GM13976 (cell line): ENCODE measurements at places on chromosomes 16 and 17.

DNA sequence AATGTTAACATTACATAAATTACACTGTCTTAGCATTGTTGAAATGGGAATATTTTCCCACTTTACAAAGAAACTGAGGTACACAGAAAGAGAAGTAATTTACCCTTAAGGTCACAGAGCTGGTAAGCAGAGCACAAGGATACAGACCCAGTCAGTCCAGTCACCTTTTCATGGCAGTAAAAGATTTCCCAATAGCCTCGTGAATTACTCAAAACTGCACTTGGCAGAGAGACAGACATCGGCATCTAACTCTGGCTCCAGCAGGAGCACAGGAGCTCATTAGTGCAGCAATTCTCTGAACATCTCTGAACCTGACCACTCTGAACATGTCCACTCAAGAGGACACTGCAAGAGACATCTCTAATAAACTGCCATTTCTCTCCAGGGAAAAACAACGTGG, 3.1 kb downstream of the TEX2 start:
- no peak for DNase-seq

DNA sequence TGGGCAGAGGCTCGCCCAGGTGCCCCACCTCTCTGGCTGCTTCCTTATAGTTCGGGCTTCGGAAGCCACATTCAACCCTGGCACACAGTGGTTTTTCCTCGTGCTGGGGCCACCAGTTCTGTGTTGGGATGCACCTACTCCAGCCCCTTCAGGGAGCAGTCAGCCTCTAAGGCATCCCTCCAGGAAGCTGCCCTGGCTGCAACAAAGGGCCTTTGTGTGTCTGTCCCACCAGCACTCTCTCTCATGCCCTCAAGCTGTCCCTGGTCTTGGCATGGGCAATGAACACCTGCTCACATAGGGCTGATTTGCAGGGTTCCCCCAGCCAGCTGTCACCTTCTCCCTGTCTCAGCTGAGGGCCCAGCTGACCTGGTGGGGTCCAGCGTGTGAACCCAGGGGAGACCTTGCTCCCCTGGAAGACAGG, 754 bp upstream of the NOXO1 start:
- no peak for DNase-seq

GRCh38 chr16:2056077-2056476, 8.3 kb downstream of the TSC2 start:
- no peak for DNase-seq

DNA sequence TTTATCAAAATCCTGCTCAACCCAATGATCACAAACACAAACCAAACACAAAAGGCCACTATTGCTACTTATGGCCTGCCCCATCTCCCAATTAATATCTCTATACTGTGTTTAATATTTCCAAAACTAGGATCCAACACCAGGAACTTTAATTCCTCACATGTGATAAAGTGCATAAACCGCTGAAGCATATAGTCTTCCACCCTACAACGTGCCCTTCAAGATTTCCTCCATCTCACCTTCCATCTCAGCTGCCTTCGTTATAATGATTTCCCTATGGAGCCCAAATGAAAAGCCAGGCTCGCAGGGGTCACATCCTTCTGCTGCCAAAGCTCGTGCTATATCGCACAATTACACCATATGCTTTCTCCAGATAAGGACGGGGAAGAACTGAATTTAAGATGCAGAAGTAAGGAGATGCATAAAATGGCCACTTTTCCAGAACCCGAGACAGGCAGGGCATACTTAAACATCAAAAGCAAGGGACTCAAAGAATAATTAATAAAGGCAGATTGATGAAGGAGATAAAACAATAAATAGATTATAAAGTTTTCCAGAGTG, 1.8 kb downstream of the MYH10 start:
- DNase-seq: no peak

GRCh38 chr17:55089256-55089655, 120.7 kb downstream of the STXBP4 start:
- DNase-seq: no peak

- DNase-seq: no peak
Observed at GRCh38 chr17:42520540-42520951, 15.5 kb upstream of the NAGLU start.

GRCh38 chr16:56888806-56889205, 23.8 kb downstream of the SLC12A3 start:
- peak; percentile 78 for DNase-seq

GRCh38 chr16:79648826-79649225, 48.3 kb upstream of the MAF start:
- no peak for DNase-seq

DNA sequence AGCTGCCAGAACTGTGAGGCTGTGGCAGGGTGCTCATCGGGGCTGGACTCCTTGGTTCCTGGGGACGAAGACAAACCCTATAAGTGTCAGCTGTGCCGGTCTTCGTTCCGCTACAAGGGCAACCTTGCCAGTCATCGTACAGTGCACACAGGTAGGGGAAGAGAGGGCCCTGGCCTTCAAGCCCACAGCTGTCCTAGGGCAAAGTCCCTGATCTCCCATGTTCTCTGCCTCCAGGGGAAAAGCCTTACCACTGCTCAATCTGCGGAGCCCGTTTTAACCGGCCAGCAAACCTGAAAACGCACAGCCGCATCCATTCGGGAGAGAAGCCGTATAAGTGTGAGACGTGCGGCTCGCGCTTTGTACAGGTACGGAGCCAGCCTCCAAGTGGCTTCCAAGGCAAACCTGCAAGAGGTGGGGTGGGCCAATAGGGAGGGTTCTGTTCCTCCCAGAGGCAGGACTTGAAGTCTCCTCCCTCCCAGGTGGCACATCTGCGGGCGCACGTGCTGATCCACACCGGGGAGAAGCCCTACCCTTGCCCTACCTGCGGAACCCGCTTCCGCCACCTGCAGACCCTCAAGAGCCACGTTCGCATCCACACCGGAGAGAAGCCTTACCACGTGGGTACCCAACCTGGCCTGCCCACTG, 3.7 kb downstream of the BCL6B start:
- DNase-seq: no peak

DNA sequence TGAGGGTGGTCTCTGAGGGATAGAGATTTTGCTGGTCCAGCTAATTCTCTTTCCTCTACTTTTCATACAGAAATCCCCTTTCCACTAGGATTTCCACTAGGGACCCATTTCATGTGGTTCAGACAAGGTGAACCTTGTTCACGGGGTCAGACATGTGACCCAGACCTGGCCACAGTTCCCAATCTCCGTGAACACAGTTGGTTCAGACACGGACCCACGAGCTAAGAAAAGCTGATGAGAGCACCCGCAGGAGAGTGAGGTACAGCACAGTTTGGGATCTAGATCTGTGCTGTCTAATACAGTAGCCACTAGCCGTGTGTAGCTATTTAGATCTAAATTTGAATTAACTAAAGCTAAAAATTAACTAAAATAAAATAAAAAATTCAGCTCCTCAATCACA, 88.1 kb downstream of the AXIN2 start:
- no peak for DNase-seq

DNA sequence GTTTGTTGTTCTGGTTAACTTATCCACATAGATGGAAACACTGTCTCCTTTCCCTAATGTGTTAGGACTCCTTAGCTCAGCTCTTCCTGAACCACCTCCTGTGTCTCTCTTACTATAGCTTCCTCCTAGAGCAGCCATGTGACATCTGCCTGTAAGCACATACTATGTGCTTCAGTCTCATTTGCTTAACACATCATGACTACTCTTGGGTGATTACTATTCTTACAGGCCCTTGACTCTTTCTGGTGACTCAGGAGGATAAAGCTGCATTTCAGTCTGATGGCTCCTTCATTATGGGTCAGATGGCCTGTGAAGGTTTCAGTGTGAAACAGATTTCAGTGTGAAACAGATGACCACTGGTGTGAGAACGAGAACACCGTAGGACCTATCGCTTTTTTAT, 320 bp upstream of the KRTAP4-2 start:
- DNase-seq: no peak

GRCh38 chr16:13992976-13993375, 73.0 kb downstream of the ERCC4 start:
- DNase-seq: no peak

- no peak for DNase-seq
Observed at GRCh38 chr17:43769426-43769825, 9.4 kb downstream of the DUSP3 start.

- DNase-seq: no peak
Observed at GRCh38 chr17:40926341-40926740, 11.1 kb downstream of the KRT23 start.

DNA sequence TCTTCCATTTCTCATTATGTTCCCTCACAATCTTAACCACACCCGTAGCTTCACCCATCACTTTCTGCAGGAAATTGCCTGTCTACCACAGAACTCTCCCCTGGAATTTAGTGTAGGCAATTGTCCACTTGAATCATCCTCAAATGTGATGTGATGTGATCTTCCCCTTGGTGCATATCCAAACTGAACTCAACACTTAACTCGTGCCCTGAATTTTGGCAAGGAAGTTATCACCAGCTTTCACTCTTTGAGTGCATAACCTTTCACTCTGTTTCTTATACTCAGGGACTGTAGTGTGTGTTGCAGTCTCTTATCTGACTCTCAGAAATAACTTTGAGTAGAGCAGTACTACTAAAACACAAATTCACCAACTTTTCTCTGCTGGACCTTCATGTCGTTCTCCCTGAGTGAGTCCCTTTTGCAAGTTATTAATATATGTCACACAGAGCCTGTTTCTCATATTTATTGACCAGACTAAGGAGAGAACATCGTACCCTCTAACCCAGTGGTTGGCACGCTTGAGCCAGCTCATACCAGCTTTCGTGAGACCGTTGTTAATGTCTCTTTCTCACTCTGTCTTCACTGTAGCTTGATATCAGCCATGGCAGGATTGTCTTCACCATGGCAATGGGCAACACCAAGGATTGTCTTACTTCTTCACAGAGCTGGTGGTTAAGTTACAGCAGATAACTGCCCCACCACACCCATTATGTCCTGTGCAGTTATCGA, 558.9 kb upstream of the HSBP1 start:
- no peak for DNase-seq

DNA sequence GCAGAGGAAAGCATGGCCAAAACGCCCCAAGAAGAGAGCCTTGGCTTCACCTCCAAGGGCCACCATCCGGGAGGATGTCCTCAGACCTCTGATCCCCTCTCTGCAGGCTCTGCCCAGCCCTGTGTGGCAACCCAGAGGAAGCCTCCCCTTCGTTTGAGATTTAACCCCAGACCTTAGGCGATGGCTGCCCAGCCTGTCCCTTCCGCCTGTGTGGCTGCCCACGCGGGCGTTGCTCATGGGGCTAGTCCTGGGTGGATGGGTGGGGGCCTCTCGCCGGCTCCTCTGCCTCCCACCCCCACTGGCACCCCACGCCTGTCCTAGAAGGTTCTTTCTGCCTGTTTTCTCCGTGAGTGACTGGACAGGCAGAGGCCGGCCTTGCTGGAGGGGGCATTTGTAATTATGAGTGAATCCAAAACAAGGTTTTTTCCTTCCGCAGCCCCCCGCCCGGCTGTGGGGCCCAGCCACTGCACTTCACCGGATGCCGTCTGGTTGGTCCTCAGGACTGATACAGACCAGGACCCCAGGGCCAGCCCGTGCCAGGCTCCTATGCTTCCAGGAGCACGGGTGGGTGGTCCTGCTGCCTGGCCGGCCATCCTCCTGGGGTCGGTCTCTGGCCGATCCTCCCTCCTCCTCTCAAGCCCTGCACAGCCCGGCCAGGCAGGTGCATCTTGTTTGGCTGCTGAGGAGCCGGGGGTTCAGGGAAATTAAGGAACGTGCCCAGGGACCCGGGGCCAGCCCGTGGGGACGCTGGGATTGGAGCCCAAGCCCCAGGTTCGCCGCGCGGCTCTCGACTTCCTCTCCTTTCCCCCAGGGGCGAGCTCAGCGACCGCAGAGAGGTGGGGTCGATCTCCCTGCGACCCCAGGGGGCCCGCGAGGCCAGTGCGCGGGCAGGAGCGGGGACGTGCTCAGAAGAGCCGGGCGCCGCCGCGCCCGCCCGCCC, at the start of gene TMEM235:
TSS of gene TMEM235 (plus strand) at position 636 of the 940 bp plus-strand sequence. CDS start 393 bp downstream, outside the sequence.
- DNase-seq: no peak

DNA sequence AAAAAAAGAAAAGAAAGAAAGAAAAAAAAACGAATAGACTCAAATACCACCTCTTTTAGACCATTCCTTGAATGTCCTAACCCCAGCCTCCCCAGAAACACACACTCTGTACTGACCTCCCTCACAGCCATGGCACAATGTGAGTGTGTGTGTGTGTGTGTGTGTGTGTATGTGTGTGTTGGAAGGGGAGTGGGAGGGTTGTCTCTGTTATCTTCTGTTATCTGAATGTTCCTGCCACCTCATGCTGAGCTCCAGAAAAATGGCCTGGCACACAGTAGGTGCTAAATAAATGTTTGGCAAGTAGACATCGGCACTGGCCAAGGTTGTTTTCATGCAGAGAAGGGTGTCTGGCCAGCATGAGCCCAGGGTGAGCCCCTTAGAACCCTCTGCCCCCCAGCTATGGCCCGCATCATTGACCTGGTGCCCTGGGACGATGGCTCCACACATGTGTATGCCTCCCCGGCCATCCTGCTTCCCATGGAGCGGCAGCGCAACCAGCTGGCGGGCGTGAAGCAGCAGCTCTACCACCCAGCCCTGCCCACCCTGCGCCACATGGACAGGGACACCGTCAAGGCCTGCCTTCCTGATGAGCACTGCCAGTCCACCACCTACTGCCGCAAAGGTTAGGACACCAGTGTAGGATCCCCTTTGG, 6.6 kb upstream of the CNGB1 start:
- DNase-seq: no peak

DNA sequence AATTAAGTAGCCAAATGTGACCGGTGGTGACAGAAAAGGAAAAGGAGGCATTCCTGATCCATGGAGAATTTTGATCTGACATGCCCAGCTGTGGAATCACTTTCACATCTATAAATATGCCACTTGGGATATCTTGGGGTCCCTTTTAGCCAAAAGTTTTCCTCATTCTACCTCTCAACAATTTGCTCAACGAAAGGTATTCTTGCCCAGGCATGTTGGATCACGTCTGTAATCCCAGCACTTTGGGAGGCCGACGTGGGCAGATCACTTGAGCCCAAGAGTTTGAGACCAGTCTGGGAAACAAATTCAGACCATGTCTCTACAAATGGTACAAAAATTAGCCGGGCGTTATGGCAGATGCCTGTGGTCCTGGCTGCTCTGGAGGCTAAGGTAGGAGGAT, 24.3 kb downstream of the LITAF start:
- DNase-seq: no peak

GRCh38 chr16:10040136-10041080, 141.8 kb downstream of the GRIN2A start:
- DNase-seq: no peak

DNA sequence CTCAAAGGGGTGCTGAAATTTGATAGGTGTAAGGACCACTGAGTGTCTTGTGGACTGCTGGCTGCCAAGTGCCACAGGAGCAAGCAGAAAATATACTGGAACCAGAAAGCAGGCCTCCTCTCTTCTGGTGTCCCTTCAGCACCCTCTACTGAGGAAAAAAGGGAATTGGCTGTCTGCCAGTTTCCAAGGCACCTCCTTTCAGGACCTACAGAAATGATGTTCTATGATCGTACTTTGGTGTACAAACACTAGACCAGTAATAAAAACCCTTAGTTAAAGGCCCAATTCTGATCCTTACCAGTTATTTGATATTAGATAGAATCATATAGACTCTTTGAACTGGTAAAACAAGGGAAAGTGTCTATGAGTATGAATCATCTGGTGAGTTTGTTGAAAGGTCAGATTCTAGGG, 35.8 kb upstream of the BCAS3 start:
- DNase-seq: peak; percentile 57
